ENCODE measurements at places on chromosomes 1 and 21.

- no peak for DNase-seq
These were observed 616.9 kb downstream of the KIF26B start for GRCh38 chr1:245771511-245772281.

DNA sequence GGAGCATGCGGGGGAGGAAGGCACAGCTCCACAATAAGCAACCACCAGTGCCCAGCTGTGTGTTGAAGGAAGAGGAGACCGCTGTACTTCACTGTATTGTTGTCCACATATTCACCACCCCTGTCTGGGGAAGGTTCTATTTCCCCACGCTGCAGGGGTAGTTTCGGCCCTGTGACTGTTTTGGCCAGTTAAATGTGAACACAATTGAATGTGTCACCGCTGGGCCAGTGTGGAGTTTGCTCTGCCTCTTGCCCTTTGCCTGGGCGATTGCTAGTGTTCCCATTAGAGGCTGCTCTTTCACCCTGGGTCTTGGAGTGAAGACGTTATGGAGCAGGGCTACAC, 32.6 kb downstream of the UBE4B start:
- DNase-seq: no peak

- DNase-seq: no peak
These were observed 147.7 kb downstream of the DMRTA2 start for GRCh38 chr1:50275566-50275965.

- DNase-seq: no peak
These were observed 15.6 kb downstream of the EVA1C start for GRCh38 chr21:32427958-32428623.

DNA sequence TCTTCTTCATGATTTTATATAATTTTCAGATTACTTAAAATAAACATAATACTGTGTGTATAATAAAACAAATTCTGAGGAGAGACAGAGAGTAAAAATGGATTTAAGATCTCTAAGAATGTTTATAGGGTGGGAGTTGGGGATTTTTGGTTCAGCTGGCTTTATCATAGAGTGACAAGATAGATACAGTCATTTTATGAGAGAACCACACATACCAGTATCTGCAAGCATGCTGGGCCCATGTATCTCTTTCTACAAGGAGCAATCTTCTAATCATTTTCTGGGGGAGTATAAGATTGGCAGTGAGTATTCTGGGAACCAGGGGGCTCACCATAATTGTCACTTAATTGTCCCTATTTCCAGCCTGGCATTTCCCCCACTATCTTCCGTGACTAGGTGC, 64.3 kb upstream of the DUSP10 start:
- no peak for DNase-seq

DNA sequence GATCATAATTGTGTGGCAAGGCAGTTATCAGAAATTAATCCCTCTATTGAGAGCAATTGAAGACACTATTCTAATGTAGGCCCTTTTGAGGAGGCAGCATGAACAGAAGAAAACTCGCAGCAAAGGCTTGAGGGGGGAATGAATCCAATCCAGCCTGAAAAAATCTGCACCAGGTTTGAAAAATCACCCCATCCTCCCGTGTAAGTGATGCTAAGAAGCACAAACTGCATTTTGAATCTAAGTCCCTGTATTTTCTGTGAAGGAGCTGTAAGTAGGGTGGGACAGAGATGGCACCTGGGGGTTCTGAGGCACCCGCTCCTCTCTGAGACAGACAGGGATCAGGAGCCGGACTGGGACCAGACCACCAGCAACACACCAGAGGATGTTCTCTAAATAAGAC, at the start of gene CRB1:
Gene CRB1, plus strand, starts transcription at position 241 of the 400 bp plus-strand sequence. CDS start 161 bp downstream, outside the sequence.
- DNase-seq: no peak

- DNase-seq: no peak
These were observed 10.7 kb downstream of the PCAT6 start for GRCh38 chr1:202821467-202821866.

GRCh38 chr1:1250786-1251284, 4.3 kb upstream of the C1QTNF12 start:
- peak; percentile 82 for DNase-seq

GRCh38 chr1:37449936-37450335, 24.4 kb upstream of the ZC3H12A start:
- DNase-seq: peak; percentile 50

DNA sequence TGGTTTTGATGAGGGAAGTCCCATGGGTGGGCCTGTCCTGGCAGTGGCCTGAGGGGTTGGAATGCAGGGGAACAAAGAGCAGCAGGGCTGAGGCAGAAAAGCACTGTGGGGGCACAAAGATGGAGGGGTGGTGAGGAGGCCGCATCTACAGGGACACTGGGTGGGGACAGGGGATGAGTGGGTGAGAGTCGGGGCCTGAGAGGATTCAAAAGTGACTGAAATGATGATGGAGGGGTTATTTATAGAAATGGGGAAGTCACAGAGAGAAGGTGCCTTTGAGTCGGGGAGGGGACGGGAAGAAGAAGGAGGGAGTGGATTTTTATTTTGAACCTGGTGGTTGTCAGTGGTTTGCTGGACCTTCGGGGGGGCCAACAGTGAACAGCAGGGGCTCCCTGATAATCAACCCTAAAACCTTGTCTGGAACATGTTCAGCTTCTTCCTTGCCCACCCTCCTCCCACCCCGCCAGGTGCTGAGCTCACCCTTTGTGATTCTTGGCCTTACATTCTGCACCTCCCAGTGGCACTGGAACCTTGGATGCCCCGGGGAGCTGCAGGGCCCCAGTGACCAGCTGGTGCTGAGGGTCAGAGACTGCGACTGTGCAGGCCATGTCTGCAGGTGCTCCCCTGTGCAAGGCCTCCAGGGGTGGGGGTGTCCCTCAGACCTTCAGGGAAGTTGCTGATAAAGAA, 42.9 kb downstream of the IER5 start:
- no peak for DNase-seq

GRCh38 chr1:229136822-229137221, 134.1 kb upstream of the RAB4A start:
- DNase-seq: no peak

- no peak for DNase-seq
These were observed 9.1 kb upstream of the GPR88 start for GRCh38 chr1:100528871-100529270.

- DNase-seq: no peak
These were observed 40.5 kb downstream of the MRPS6 start for GRCh38 chr21:34113842-34114241.

GRCh38 chr21:32371913-32372314, 20.9 kb downstream of the URB1 start:
- DNase-seq: peak; percentile 24

- peak; percentile 61 for DNase-seq
These were observed 70.3 kb downstream of the PIK3CD start for GRCh38 chr1:9721606-9722377.

DNA sequence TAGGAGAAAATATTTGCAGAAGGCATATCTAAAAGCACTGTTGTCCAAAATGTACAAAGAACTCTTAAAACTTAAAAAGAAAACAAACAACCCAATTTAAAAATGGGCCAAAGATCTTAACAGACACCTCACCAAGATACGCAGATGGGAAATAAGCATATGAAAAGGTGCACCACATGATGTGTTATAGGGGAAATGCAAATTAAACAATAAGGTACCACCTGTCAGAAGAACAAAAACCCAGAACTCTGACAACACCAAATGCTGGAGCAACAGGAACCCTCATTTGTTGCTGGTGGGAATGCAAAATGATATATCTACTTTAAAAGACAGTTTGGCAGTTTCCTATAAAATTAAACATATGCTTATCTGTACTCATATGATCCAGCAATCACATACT, 18.1 kb downstream of the SLC2A5 start:
- DNase-seq: no peak

- no peak for DNase-seq
These were observed 3.1 kb downstream of the GJA5 start for GRCh38 chr1:147757015-147757990.

GRCh38 chr1:50047916-50048694, 24.4 kb upstream of the AGBL4 start:
- DNase-seq: peak; percentile 21

DNA sequence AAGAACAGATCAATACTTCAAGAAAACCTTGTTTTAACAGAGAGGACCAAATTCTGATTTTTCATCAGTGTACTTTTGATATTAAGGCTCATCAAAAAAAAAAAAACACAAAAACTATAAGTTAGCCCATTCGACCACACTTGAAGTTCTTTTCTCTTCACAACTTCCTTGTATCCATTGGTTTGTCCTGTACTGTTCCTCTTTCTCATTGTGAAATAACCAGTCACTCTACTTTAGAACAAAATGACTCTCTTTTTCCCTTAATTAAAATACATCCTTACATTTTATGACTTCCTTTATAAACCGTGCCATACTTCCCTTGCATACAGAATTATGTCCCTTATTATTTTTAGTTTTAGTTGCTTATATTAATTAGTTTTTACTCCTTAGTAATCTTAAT, 8.4 kb downstream of the QSOX1 start:
- DNase-seq: no peak

GRCh38 chr1:8120693-8121260, 94.7 kb upstream of the ERRFI1 start:
- DNase-seq: no peak

DNA sequence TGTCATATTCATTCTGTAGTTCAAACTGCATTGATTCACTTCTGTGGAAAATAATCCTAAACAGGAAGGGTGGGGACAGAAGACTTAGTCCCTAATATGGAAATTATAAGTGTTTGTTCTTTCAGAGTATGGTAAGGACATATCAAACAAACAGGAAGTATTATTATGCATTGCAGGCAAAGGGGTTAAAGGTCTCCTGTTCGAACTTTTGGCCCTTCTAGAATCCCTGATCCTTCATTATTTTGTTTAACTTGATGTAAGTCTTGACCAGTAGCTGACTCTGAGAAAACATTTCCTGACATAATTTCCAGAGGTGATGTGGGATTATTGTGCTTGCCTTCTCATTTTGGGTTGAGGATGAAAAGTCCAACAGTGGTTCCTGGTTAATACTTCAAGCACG, 215.4 kb upstream of the ADGRL2 start:
- DNase-seq: no peak

DNA sequence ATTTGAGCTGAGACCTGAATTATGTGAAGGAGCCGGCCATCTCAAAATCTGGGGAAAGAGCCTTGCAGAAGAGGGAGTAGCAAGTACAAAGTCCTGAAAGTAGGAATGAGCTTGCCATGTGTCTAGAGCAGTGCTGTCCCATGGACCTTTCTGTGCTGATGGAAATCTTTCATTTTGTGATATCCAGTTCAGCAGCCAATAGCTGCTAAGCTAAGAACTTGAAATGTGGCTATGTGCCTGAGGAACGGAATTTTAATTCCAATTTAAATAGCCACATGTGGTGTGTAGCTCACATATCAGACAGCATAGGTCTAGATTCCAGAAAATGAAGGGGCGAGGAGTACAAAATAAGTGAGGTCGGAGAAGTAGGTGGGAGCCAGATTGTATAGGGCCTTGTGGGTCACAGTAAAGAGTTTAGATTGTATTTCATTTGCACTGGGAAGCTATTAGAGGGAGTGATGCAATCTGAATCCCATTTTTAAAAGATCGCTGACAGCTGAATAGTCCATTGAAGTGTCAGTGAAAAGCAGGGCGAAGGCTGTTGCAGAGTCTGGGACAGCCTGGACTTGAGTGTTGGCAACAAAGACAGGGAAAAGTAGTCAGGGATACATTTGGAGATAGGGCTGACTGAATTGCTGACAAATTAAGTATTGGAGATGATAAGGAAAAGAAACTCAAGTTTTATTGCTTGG, 80.3 kb downstream of the TMEM200B start:
- no peak for DNase-seq

DNA sequence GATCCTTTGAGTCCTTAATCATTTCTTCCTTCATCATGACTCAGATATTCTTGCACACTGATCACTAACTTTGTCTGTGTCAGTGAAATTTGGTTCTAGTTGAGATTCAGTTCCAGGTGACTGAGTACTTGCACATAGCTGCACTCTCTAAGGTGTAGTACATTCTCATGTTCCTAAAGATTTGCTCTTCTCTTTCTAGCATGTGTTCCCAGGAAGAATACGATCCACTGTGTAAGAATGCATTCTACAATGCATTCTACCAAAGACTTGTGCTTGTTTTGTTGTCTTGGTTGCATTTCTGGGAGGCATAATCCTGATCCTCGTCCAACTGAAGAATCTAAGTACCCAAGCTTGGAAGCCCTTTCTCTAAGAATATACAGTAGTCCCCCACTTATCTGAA, 104.3 kb upstream of the CDC42BPA start:
- DNase-seq: no peak

DNA sequence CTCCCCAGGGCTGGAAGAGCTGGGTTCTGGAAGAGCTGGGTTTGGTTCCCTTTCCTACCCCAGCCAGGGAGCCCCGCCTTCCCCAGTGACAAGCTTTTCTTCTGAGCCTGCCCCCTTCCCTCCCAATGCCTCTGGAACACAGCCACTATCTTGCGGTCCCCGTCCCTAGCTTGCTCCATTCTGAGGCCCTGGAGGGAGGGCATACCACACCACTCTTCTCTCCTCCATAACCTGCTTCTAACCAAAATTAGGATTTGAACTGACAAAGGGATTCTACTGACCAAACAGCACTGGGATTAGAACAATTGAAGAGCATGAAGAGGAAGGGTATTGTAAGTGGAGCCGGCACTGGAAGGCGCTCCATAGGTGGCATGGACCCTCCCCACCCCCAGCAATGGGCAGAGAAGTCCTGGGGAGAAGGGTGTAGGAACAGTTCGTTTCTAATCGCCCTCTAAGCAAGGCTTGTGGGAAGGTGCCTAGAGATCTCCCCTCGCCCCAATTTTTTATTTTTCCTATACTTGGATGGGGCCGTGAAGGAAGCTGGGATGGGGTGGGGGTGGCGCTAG, 690 bp downstream of the C1orf216 start:
- DNase-seq: peak; percentile 15

DNA sequence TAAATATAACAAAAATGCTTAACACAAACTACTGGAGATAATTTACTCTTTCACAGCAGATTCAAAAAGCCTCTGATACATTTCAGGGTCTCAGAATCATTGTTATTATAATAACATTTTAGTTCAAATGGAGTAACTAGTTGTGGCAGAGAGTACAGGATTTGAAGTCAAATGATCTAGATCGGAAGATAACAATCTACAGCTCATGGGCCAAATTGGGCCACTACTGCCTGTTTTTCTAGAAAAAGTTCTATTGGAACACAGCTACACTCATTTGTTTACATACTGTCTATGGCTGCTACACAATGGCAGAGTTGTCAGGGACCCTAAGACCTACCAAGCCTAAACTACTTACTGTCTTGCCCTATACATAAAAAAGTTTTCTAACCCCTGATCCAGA, 63.6 kb downstream of the ELAVL4 start:
- no peak for DNase-seq

- DNase-seq: no peak
These were observed 195.4 kb upstream of the RUNX1 start for GRCh38 chr21:35244514-35244913.

DNA sequence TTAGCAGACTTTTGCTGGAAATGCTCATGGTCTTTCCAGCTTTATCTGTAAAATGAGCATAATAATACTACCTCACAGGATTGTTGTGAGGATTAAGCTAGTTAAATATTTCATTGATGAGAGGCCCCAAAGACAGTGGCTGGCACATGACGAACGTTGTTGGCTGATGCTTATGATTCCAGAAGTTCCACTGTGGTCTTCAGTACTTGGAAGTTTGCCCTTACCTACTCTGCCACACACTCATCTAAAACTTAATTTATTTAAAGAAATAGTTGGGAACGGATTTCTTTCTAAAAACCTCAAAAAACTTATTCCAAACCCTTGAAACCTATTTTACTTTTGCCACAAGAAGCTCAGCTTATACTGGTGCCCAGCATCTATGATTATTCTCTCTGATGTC, 170.7 kb downstream of the DHRS3 start:
- DNase-seq: no peak

Data from activated CD4-positive, alpha-beta T cell treated with anti-CD3 and anti-CD28 coated beads, Interleukin-10, Interleukin-2, amounts not matched to agents 100 ng/mL and 50 ng/mL, durations not matched to agents 16 hours and 8 hours (primary cell).